ACHN (cell line): ENCODE measurements at places on chromosomes 13 and 19.

- DNase-seq: no peak
These were observed 15.0 kb downstream of the MBD3L2B start for GRCh38 chr19:7006135-7006704.

- DNase-seq: no peak
These were observed 68.2 kb downstream of the ZNF100 start for GRCh38 chr19:21699197-21699596.

GRCh38 chr13:81639984-81640582, 1299.2 kb upstream of the SPRY2 start:
- DNase-seq: peak; percentile 25

GRCh38 chr19:17944301-17944700, 11.5 kb downstream of the CCDC124 start:
- DNase-seq: peak; percentile 48

- DNase-seq: peak; percentile 73
These were observed at the start of gene BCL3 for GRCh38 chr19:44748426-44749254. Gene BCL3 (plus strand): TSS chr19:44748708. CDS start chr19:44748791, 83 bp downstream.

DNA sequence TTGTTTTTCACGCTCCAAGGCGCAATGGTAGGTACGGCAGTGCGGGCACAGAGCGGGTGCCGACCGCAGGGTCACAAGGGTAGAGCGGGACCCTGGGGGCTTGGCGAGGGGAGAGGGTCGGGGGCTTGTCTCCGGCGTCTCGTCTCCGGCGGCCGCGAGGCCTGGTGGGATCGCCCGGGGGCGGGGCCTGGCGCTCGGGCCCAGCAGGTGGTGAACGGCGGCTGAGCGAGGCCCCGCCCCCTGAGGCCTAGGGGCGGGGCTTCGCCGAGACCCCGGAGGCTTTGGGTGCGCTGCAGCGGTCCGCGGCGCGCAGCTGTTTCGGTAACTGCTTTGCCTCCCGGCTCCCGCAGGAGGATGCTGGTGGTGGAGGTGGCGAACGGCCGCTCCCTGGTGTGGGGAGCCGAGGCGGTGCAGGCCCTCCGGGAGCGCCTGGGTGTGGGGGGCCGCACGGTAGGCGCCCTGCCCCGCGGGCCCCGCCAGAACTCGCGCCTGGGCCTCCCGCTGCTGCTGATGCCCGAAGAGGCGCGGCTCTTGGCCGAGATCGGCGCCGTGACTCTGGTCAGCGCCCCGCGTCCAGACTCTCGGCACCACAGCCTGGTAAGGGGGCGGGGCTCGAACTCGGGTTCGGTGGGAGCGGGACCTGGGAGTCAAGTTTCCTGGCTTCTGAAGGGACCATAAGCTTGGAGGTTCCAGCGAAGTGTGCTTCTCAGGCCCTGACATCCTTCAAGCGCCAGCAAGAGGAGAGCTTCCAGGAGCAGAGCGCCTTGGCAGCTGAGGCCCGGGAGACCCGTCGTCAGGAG, at the start of gene TSEN34:
TSS of gene TSEN34 (plus strand) at position 298 of the 800 bp plus-strand sequence. CDS start at position 355, 57 bp downstream.
- peak; percentile 78 for DNase-seq

- DNase-seq: no peak
These were observed 4.1 kb downstream of the NDUFA3 start for GRCh38 chr19:54106716-54107115.

DNA sequence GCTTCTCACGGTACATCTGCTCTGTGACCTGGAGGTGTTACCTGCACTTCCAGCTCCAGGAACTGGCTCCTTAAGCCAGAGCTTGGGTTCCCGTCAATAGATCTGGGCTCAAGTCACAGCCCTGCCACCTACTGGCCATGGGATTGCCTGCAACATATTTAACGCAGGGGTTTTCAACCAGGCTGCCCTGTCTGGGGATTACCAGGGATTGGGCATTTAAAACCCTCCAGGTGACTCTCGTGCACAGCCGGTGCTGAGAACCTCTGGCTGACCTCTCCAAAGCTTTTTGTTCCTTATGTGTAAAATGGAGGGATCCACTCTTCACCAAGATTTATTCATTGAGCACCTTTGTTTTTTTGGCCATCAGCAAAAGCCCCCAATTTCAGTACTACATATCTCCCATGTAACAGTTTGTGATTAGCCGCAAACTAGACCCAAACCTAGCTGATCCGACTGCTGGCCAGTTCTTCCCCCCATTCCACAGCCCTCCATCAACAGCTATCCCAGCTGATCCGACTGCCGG, 76.6 kb upstream of the STK24 start:
- peak; percentile 66 for DNase-seq
